ENCODE measurements at places on chromosomes 3 and 15.

DNA sequence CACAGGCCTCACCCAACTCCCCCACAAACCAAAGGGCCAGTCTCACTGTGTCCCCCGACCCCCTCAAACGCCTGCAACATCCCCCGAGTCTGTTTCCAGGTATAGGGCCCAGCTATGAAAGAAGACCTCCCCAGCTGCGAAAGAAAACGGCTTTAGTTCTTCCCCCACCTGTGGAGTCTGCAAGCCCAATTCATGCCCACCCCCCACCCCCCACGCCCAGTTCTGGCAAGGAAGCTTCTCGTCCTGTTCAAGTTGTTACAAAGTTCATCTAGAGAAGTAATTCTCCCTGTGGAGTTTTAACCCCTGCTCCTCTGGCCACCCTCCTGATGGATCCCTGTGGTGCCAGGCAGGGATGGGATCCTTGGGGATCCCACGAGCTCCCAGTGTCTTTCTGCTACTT is 54.4 kb downstream of the CCDC66 start:
- no peak for DNase-seq

- DNase-seq = no peak
Measured at GRCh38 chr3:193665370-193665989, 72.5 kb downstream of the OPA1 start.

DNA sequence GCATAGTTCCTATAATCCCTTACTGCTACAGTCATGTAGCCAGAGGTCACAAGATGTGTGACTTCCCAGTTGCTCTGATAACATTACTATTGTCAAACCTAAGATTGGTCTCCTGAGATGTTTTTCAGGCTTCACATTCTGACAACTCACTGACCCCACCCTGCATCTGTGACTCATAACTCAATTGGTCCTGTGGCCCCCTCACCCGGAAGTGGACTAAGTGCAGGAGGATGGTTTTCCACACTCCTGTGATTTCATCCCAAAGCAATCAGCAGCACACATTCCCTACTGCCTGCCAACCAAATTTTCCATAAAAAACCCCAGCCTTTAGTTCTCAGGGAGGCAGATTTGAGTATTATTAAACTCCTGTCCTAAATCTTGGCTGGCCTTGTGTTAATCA is 564.9 kb upstream of the ZNF385D start:
- no peak for DNase-seq

DNA sequence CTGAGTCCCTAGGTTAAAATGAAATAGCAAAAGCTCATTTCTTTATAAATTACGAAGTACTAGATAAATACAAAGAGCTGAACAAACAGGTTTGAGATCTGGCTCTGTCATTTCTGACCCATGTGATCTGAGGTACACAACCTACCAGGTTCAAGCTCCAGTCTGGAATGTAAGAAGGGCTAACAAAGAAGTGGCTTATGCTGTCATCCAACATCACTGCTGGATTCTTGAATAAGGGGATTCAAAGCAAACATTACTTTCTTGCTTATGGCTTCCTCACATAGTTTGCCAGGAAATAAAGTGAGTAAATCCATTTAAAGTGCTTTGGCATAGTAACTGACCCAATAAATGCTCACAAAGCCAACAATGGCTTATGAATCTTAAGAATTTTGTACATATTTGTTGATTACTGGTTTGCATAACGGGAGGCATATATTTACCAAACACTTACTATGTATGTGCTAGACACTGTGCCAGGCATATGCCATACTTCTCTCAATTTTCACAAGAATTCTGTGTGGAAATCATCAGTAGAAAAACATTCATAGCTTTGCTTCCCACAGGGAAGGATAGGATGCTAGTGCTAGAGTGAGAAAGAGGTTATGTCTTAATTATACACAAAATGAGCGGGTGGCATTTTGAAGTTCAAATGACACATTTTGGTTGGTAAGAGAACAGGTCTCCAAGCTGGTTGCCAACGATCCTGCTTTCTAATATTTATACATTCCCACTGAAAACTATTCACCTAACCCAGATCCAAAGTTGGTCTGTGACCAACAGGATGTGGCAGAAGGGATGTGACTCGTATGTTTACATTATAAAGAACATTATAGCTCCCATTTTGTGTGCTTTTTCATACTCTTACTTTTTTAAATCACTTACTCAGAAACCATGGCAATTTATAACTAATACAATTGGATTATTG is 38.7 kb upstream of the CSPG5 start:
- no peak for DNase-seq

DNA sequence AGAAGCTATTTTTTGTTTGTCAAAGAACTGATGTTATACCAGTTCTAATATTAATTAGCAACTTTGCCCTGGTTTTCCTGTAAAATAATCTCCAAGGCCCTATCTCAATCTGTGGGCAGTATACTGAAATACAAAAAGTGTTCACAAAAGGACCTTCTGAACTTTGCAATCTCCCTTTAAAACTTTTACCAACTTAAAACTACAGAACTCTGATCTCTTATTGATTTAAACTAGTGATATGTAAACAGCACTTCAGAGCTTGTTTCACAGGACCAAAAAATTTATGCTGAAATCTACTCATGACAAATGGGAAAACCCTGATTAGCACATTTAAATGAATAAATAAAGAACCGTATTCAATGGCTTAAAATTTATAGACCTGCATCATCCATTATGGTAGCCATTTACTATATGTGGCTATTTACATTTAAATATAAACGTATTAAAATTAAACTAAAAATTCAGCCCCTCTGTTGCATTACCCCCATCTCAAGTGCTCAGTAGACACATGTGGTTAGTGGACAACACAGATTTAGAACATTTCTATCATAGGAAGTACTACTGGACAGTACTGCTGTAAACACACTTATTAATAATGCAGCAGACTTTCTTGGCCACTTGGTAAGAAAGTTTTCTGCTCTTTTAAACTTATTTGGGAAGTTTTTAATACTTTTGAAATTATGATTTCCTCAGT is 12.0 kb downstream of the AGTR1 start:
- DNase-seq = no peak

DNA sequence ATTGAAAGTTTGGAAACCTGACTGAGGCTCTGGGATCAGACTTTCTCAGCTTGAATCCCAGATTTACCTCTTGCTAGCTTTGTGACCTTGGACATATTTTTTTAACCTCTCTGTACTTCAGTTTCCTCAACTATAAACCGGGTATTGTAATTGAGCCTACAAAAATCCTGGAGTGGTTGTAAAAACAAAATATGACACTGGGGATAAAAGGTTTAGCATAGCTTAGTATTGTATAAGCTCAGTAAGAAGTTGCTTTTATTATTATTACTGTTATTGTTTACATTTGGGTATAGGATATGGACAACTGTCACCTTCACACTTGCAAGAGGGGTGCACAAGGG is 21.5 kb downstream of the C2CD4A start:
- no peak for DNase-seq

DNA sequence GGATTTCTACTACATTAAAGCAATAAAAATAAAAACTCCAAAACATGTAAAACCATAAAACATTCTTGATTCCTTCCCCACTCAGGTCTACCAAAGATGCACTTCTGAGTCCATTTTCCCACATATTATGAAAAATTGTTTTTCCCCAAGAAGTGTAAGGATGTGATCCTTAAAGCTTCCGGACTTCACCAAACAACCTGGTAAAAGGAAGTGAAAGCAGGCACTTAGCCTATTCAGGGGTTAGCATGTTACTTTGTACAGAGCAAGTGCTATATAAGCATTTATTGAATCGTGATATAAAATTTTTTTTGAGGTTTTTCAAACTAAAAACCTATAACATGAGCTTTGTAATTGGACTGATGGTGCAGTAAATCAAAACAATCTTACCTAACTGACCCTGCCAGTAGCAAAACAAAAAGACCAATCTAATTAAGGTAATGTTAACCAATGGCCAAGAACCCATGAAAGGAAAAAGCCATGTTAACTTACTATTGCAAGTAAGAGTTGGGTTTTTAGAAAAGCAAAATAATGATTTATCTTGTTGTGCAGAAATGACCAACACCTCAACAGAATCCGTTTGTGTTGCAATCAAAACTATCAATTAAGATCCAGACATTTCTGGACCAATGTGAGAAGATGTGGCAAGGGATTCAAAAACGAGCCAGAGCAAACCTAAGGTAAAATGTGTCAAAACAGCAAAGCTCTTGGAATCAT is 1.8 kb downstream of the SETD2 start:
- DNase-seq = no peak
